ENCODE measurements at places on chromosomes 2 and 18.
A peak's percentile ranks its signal among the peaks of the same experiment; 100 is the strongest.

DNA sequence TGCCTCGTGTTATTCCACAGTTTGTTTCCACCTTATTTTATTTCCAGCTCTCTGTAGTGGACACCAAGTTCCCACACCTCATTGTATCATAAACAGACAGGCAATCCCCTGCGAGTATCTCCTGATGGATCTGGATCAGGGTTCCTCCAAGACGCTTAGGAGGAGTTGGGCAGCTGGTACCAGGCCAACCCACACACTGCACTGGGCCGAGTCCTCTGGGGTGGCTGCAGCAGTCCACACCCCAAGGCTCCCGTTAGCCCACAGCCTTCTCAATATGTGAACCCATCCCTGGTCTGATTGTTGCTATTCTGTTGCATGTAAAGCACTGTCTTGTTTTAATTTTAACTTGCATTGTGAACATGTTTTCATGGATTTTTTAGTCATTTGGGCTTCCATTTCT lies 178.8 kb upstream of the RAB6C start:
- no peak for DNase-seq

GRCh38 chr18:62566199-62566598 lies 43.4 kb downstream of the ZCCHC2 start:
- DNase-seq: no peak

DNA sequence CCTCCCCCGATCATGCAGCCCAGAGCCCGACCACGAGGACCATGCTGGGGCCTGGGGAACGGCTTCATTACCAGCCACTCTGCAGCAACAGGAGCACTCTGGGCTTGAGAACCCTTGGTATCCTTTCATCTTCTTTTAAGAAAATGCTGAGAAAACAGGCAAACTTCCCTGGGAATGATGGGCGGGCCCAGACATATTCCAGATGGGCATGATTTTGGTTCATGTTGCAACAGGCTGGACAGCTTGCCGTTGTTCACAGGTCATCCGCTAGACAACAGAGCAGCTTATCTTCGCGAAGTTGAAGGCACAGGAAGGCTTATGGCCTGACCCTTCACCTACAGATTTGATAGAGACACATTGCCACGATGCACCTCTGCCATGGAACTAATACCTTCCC lies 121.0 kb downstream of the KLHL29 start:
- no peak for DNase-seq

DNA sequence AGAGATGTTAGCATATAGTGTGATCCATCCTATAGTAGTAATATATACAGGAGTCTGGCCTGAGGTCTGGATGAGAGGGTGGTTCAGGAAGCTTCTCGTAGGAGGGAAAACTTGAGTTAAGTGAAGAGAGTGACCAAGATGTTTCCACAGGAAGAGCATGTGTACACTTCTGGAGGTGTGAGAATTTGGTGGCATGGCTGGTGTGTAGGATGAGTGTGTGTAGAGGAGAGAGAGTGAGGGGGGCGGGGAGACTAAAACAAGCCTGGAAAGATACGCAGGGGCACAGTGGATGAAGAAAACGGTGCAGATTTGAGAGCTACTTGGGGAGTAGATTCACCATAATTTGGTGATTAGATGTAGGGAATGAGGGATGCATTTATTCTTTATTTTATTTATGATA lies 43.5 kb upstream of the CTLA4 start:
- no peak for DNase-seq

GRCh38 chr2:158686210-158686691 lies 108.9 kb upstream of the DAPL1 start:
- DNase-seq: no peak

- no peak for DNase-seq
These were observed 30.1 kb upstream of the CCL20 start for GRCh38 chr2:227783404-227784138.

DNA sequence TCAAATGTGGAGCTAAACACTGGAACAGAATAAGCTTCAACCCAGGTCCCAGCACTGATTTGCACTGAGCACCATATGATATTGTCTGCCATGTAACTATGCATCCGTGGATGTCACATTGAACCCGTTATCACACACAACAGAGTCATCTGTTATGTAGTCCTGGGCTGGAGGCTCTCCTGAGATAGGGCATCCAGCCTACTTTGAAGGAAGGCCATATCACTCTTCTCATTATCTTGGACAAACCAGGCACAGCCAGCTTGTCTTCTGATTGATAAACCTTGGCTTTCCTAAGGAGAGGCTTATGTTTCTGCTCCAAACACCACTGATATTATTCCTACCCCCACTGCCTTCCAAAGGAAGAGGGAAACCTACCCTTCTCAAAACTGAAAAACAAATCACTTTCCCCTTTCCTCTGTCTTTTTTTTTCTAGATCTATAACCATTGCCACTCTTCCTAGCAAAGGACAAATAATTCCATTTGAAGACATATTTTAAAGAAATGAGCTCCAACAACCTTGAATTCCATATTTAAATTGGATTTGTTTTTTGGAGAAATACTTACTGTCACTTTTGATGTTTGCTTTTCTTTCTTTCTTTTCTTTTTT lies 16.4 kb downstream of the RSAD2 start:
- no peak for DNase-seq

DNA sequence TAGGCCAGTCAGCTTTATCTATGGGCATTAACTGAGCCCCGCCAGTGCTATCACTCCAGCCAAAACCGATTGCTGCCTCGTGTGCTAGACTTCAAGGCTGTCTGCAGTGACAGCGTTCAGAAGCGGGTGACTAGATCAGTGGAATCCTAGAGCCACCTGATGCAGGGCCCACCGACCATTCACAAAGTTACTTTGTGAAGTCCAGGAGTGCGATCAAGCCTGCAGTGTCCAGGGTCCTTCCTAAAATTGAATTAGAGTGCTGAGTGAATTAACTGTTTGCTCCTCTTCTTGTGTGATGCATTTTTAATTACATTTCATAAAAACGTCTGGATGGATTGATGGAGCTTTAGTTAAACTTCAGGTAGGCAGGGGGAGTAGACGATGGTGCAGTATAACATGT lies 13.9 kb downstream of the PCARE start:
- DNase-seq: no peak

DNA sequence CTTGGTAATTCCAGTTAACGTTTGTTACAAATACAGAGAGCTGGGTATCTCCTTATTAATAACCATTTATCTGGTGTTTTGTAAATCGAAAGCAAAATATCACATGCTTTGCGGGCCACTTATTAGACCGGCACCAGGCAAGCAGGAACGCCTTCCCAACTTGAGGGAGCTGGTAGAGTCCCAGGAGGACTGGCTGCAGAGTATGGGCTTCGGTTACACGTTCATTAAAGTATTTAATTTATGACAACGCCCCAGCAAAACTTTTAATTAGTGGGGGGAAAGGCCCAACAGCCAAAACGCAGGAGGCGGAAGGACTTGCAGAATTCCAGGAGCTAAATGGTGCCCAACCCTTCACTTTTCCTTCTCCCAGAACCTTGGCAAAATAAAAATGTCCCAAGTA lies 3.7 kb downstream of the SMAD7 start:
- no peak for DNase-seq

GRCh38 chr2:27018142-27018541 lies 14.6 kb upstream of the TMEM214 start:
- no peak for DNase-seq

GRCh38 chr2:194954218-194954617 lies 702.8 kb upstream of the SLC39A10 start:
- no peak for DNase-seq

DNA sequence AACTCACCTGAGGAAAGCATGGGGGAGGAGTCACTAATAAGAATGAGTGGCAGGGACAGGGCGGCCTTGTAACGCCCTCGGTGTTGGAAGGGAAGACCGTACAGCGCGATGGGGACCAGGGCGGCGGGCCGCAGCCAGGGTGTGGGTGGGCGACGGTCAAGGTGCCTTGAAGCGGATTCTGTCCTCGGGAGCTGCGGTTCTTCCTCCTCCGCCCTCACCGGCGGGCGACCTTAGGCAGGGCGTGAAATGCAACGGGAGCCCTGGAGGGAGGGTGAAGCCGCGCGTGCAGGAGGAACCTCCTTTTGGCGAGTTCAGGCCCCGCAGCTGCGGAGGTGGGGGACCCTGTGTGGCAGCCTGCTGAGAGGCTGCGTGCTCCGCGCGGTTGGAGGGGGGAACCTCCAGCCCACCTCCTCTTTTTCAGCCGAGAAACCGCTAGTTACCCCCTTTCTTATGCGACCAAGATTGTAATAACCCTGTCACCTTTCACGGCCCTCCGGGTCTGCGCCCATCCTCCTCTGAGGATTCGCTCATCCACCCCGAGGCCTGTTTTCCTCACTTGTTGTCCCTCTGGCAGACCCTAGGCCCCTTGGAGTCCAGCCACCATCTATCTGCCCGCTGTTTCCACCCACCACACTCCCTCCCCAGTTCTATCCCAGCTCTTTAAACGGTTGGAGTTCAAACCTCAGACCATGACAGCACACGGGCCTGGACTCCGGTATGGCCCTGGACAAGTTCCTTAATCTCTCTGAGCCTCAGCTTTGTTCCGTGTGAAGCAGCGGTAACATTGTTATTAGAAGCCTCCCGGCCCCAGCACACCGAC lies 823 bp upstream of the RNU2-63P start:
- DNase-seq: peak; percentile 53

DNA sequence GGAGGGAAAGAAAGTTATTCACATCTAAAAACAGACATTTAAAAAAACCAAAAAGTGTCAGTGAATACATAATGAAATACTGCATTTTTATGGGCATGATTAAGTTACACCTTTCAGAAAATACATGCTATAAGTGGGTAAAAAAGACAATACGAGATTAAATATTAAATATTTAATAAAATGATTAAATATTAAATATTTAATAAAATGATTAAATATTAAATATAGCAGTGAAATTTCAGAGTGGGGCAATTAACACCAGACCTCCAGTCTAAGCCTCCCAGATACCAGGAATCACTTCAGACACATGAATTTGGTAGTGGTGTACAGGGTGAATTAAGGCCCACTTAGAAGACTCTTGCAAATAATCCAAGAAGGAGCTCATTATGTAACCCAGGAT lies 15.5 kb downstream of the RBM43 start:
- DNase-seq: no peak

GRCh38 chr2:9968553-9969497 lies 17.3 kb downstream of the GRHL1 start:
- no peak for DNase-seq

- DNase-seq: no peak
These were observed 24.1 kb downstream of the DNAJC27 start for GRCh38 chr2:24947561-24948157.

GRCh38 chr2:11896386-11896785 lies 150.0 kb downstream of the LPIN1 start:
- no peak for DNase-seq

GRCh38 chr18:12929477-12930083 lies 18.2 kb upstream of the SEH1L start:
- no peak for DNase-seq

DNA sequence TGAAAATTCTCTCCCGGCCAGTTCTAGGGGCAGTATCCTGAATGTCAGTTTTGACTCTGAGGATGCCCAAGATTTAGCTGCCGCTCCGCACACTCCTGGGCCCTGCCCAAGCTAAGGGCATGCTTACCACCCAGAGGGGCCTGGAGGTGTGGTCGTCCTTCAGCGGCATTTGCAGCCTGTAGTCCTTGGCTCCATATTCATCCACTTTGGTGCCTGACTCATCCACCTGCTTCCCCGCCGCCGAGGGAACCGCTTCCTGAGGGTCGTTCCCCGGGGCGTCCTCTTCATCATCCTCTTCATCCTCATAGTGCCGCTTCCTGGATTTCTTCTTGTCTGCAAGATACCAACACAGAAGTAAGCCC lies 577 bp downstream of the ERCC3 start:
- no peak for DNase-seq

DNA sequence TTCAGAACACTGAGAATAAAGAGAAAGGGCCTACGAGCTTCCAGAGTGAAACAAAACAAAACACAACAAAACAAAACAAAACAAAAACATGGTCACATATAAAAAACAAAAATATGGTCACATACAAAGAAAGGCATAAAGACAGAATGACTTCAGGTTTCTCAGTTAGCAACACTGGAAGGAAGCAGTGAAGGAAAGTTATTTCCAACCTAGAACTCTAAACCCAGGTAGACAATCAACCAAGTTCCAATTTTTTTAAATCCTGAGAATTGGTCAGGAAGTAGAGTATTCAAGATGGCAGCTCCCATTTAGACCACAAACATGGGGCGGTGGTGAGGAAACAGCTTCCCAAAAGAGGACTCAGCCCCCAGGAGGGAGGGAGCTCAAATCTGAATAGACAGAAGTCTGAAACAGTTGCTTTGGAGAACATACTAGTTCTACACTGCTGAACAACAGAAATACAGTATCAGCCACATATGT lies 9.1 kb downstream of the DRC1 start:
- no peak for DNase-seq

- no peak for DNase-seq
These were observed 17.3 kb downstream of the NCK2 start for GRCh38 chr2:105761931-105762515.

DNA sequence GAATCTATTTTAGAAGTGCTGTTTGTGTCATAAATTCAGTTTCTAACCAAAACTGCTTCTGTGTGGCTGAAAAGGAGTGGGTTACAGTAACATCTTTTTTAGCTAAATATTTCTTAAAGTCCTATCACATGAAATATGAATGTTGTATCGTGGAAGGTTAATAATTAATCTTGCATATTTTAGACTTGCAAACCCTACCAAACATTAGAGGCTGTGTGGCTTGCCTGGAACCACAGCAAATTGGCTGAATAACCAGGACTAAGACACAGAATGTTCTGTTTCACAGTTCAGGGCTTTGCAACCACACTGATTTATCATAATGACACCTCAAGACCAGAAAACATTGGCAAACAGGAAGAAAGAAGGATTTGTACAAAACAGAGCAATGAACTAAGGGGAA lies 208.9 kb upstream of the CNTNAP5 start:
- no peak for DNase-seq

DNA sequence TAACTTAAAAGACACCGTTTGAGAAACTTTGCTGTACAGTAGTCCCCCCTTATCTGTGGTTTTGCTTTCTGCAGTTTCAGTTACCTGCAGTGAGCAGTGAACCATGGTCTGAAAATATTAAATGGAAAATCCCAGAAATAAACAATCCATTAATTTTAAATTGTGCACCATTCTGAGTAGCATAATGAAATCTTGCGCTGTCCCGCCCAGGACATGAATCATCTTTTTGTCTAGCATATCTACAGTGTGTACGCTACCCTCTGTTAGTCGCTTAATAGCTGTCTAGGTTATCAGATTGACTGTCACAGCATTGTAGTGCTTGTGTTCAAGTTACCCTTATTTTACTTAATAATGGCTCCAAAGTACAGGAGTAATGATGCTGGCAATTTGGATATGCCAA lies 6.1 kb downstream of the ARPC2 start:
- no peak for DNase-seq

- DNase-seq: no peak
These were observed 31.6 kb downstream of the INPP5D start for GRCh38 chr2:233091595-233092375.
